ENCODE measurements at places on chromosomes 12 and 14.

DNA sequence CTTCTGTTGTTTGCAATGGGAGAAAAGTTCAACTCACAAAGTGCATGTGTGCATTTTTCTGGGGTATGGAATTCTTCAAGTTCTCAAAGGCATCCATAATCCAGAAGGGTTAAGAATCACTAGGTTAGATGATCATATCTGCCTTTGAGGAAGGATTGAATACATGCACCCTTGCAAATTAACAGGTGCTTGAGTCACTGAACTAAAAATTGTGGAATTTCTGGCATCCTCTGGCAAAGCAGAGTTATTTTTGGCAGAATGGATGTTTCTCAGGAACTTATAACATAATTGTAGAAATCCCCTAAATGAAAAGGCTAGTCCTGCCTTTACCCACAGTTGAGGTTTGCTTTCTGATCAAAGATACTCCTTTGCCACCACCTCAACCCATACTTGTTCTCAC lies 136.5 kb upstream of the DYRK2 start:
- DNase-seq, result no peak

GRCh38 chr12:51625370-51625769 lies 34.3 kb downstream of the SCN8A start:
- no peak for DNase-seq

DNA sequence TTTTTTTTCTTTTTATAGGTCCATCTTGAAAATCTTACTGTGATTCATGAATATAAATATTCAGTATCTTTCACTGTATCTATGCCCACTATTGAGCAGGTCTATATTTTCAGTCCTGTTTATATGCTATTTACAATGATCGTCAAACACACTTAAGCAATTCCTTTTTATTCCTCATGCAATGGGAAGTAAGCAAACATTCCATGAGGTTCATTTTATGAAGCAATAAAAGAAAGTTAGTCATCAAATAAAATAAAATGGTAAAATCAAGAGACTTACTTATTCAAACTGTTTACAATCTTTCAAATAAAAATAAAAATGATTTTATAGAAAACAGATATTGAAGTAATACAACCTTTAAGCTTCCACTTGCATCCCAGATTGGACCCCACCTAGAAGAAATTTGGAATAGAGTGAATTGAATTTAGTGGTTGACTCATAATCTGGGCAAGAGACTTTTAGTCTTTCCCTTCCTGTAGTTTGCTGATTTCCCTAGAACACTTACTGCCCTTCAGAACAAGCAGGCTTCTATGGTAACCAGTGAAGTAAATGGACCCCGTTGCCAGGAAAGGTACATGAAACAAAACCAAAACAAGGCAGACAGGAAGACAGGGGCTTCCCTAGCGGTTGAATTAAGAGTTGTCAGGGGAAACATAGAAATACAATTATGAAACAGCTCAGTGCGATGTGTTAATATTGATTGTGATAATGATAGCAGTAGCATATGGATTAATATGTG lies 241.0 kb upstream of the ATP2B1 start:
- no peak for DNase-seq

GRCh38 chr12:98058838-98059237 lies 456.6 kb upstream of the TMPO start:
- DNase-seq, result no peak

DNA sequence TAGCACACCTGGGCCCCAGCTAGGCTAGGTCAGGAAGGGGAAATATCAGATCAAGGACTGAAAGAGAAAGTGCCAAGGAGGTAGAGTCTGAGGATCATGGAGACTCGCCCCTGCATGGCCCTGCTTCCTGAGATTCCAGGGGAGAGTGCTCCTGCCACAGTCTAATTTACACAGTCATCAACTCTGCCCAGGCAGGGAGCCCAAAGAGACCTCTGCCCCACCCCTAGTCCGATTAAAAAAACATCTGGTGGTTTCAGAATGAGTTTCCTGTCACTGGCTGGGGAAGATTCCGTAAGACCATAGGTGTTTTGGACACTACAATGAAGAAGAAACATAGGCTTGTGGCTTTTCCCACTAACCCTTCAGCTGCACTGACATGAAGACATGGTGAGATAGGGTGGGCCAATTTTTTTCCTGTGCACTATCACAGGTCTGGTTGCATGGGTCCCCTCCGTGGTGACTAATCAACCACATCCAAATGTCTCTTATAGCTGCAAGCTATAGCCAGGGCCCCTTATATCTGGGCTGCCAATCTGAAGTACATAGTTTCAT lies 31.5 kb upstream of the GZMB start:
- DNase-seq, result no peak

- no peak for DNase-seq
These were observed 92.9 kb upstream of the FOXN3 start for GRCh38 chr14:89509891-89510290.

DNA sequence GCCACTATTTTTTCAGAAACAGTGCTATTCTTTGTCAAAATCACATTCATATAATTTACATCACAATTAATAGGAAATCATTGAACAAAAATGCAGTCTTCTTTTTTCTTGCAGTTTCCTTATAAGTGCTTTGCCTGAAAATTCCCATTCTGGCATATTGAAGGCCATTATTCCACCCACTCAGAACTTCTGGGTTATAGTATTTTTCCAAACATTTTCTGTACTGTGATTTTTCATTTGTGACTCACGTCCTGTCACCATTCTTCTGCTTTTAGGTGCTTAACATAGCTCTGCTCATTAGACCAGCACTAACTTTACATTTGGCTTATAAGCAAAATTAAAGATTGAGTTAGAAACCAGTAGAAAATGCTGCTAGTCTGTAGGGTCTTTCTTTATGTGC lies 241.0 kb upstream of the NPAS3 start:
- DNase-seq, result no peak

- DNase-seq, result peak; percentile 52
These were observed 124.7 kb downstream of the PAPOLA start for GRCh38 chr14:96626916-96627315.

DNA sequence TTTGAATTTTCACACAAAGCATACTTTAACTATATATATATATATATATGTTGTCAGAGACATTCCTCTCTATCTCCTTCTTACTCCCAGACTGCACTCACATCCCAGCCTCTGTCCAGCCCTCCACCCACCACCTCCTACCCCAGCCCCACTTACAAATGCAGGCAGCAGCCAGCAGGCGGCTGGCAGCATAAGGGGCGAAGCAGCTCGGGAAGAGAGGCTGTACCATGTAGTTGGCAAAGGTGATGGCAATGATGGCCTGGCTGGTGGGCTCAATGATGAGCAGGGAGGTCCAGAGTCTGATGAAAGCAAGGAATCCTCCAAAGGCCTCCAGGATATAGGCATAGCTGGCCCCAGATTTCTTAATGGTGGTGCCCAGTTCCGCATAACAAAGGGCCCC lies 2.5 kb downstream of the SLC7A7 start:
- no peak for DNase-seq

DNA sequence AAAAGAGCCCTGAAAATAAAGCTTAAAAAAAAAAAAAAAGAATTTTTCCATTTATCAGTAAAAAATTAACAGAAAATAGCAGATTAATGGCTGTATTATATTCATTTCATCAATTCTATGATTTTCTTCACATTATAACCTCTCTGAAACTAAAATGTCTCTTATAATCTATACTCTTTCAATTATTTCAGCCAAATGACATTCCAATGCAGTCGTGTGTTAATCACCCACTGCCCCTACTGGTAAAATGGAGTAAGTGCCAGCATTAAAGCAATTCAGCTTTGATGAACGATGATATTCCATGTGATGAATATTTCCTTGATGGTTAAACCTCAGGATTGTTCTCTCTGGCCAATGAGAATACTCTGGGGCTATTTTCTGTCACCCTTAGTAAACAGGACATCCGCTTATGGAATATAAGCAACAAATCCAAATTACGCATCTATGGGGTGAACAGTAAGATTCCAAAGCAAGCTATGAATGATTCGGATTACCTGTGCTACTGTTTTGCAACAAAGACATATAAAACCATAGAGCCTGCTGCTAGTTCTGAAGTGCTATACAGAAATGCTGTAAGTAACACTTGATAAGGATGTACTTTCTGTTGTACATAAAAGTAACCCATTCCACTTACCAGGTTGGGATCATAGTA lies 20.3 kb upstream of the SYCP3 start:
- no peak for DNase-seq

GRCh38 chr12:60230056-60230455 lies 634.2 kb downstream of the SLC16A7 start:
- no peak for DNase-seq

GRCh38 chr14:100709289-100710284 lies 17.1 kb upstream of the DLK1 start:
- no peak for DNase-seq

GRCh38 chr12:124281309-124281708 lies 13.6 kb upstream of the RFLNA start:
- DNase-seq, result no peak

DNA sequence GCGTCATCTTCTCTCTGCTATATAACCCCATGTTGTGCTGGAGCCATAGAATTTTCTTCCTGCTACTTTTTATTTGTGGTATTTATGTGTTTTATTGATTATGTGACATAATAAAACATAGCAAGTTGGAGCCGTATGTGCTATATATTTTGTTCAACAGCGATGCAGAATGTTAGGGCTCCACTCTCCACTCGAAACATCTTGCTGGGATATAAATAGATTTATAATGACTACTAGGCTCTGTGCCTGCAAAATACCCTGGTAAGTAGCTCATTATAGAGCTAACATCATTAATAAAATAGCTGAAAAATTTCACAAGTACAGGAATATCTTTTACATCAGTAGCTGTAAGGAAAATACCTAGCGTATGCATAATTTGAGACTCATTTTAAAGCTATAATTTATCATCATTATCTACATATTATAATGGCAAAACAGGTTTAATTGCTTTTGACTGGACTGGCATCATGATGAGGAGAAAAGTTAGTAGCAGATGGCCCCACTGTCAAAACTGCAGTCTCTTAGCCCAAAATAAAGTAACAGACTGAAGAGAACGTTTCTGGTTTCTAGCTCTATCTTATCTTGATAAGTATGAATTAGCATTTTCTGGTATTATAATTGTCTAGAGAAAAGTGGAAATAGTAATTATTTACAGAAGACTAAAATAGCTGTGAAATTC lies 263.0 kb downstream of the NEDD1 start:
- DNase-seq, result no peak
